ENCODE measurements at places on chromosomes 11 and 22.
A peak's percentile ranks its signal among the peaks of the same experiment; 100 is the strongest.

DNA sequence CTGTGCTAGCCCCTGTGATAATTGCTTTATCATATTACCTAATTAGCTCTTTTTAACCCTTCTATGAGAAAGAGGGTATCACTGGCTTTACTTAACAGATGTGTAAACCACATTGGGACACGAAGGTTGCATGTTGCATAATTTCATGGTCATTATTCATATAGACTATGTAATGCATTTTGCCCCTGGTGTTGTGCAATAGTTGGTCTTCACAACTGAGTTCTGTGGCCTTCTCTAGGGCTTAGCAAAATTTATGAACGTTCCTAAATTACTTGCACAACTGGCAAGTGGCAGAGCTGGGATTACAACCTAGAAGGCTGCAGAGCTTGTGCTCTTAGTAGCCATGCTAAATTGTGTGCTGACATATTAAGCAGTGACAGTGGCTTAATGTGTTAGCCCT is 34.6 kb upstream of the PDGFD start:
- DNase-seq: no peak

GRCh38 chr11:93849751-93850593 is 446 bp downstream of the VSTM5 start:
- peak; percentile 61 for DNase-seq

DNA sequence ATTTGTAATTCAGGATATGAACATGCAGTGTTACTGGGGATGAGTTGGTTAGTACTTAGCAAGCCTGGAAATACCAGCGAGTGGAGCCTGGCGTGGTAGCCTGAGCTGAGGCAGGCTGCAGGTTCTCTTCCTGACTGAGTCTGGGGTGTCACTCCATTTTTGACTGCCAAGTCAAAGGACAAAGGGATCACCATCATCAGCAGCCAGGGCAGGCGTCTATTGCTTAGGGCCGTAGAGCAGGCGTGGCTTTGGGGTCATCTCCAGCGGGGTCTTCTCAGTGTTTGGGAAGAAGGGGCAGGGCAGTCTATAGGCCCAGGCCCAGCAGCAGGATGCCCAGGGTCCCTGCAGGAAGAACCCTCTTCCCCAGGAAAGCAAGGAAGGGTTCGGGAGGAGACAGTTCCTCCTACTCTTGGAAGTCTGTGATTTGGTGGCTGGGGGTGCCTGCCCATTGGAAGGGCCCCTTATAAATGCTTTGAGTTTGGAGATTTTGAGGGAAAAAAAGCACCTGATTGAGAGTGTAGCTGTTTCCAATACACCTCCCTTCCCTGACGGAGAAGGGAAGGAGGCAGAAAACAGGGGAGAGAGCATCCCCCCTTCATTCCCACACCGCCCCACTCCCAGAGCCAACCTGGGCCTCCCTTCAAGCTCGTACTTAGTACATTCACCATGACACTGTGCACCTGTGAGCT is 51.5 kb upstream of the SPATA19 start:
- DNase-seq: no peak

DNA sequence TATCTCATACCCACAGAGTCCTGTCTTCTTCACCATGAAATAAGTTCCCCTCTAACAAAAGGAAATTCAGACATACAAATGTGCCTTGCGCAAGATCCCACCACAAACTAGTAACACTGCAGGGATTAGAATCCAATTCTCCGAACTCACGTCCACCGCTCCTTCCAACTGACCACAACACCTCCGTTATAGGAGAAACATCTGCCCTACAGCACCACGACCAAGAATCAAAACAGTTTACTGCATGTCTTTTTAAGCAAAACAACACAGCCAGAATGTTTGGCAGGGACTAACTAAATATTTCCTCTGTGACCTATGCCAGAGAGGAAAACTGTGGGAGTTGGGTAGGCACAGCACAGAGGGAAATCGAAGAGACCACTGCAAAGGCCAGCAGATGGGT is 72.7 kb upstream of the AKIP1 start:
- no peak for DNase-seq

- peak; percentile 46 for DNase-seq
Observed at GRCh38 chr11:77819921-77820564, 479 bp downstream of the RSF1 start.

GRCh38 chr11:112173152-112173551 is 2.2 kb upstream of the BCO2 start:
- DNase-seq: no peak

DNA sequence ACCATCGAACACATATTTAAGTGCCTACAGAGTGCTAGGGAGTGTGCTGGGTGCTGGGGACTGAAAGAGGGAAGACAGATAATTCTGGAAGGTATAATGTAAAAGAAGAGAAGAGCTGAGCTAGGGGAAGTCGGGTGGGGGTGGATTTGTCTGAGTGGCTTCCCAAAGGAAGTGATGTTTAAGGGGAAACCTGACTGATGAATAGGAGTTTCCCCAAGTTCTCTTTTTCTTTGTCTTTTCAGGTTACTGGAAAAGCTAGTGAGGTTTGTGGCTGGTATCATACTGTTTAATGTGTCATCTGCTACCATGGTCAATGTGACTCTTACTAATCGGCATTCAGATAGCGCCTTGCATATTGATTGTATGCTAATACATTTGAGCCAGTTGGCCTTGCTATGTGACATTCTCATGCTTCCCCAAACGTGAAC is 151.6 kb upstream of the MTMR2 start:
- no peak for DNase-seq

GRCh38 chr11:61775606-61776554 is 16.5 kb downstream of the TMEM258 start:
- no peak for DNase-seq

- no peak for DNase-seq
Observed at GRCh38 chr11:63592975-63593395, 21.2 kb downstream of the PLAAT3 start.

- no peak for DNase-seq
Observed at GRCh38 chr11:34270711-34271110, 87.1 kb downstream of the ABTB2 start.

- no peak for DNase-seq
Observed at GRCh38 chr11:122198291-122198983, 82.4 kb upstream of the BLID start.

DNA sequence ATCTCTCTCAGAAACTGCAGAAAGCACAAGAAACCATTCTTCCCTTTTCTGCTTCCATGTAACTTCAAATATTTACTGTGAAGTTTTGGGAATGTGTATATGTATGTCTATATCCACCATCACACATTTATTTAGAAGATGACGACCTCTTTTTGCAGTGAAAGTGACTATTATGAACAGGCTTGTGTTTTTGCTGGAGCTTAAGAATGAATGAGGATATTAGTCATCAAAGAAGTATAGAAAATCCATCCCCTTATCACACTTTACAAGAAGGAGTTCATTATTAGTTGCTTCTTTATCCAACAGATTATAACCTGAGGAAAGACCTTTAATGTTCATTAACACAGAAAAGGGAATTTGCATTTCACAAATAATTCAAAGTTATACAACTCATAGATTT is 21.1 kb upstream of the SLC5A12 start:
- no peak for DNase-seq

DNA sequence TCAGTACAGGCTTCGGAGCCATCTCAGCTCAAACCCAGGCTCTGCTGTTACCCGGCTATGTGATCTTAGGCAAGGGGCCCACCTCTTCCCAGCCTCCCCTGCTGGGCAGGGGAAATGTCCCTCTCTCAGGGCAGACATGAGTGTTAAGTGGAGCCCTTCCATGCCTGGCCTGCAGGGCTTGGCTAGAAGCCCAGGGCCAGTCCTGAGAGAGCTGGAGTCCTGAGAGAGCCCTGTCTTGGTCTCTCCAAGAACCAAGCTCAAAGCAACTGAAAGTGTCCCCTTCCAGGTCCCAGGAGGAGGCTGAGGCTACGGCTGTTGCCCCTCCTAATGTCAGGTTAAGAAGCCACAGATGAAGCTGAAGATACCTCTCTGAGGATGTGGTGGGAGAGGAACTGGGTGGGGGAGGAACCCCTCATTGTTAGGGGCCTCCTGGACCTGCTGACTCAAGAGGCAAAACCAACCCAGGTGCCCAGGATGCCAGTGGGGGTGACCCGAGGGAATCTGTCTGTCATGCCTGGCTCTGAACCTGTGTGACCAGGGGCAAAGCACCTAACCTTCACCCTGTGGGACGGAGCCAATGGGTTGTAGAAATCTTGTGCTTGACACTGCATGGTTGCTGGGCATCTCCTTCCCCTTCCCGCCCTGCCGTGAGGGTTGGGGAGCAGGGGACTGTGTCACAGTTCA is 4.2 kb downstream of the ZP1 start:
- DNase-seq: peak; percentile 16

DNA sequence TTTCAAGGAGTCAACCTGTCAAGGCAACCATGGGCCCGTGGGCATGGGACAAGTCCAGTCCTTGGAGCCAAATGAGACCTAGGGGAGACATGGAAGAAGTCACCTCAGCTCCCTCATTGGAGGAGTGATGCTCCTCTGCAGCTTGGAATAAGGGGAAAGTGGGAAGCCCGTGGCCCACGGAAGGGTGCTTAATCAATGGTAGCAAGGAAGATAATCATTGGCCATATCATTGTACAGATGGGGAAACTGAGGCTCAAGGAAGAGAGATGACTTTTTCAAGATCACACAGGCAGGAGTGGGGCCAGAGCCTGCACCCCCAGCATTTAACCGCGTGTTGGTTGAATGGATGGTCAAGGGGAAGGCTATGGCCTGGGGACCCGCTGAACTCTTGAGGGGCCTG is 133.0 kb downstream of the OSBP2 start:
- no peak for DNase-seq

DNA sequence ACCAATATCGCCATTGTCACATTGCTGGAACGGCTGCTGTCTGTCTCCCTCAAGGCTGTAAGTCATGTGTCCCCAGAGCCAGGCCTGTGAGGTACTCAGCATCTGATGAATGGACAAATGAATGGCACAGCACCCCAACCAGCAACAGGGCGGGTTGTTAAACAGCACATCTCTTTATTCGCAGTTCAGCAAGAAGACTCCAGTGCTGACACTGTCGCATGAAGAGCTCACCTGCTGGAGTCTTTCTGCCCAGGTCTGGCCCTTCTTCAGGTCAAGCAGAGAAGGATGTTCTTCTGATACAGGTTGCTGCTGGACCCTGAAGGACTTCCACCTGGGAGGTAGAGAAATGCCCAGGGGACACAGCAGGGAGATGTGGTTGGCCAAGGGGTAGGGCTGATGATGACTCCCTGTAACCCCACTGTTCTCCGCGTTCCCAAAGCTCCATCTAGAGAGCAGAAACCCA is 4.8 kb downstream of the SPATA19 start:
- no peak for DNase-seq

GRCh38 chr22:17140022-17140421 is 18.9 kb upstream of the TMEM121B start:
- DNase-seq: no peak

DNA sequence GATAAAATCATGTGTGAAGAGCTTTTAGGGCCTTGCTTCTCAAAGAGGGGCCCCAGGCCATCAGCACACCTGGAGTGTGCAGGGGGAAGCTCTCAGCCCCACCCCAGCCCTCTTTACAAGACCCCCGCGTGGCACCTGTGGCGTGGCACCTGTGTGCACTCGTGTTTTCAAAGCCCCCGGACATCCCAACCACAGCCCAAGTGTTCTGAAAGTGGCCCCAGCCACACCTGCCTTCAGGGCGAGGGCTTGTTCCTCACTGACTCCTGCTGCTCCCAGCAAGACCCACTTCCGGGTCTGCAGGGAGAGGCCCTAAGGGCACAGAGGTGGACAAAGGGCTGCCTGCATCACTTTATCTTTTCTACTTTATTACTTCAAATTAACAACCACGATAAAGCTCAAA is 17.5 kb upstream of the TMEM184B start:
- no peak for DNase-seq

- no peak for DNase-seq
Observed at GRCh38 chr11:69395287-69395686, 86.2 kb upstream of the LINC01488 start.

GRCh38 chr11:77198440-77198849 is 70.4 kb downstream of the MYO7A start:
- DNase-seq: no peak

GRCh38 chr22:48804811-48805301 is 1022.8 kb downstream of the BRD1 start:
- no peak for DNase-seq

DNA sequence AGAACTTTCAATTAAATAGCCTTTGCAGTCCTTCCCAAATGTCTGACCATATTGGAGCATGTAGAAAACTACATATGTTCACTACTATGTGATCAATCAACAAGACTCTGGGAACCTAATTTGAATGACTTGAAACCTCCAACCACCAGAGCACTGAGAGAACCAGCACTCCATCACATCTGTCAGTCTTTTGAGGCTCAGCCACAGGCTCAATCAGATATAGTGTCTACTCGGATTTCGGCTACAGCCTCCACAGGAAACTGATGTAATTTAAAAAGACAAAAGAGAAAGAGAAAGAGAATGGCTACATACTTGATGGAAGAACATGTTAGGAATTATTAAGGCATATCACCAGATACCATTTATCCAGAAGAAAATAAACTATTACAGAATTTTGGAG is 859.0 kb downstream of the FAM181B start:
- no peak for DNase-seq

- no peak for DNase-seq
Observed at GRCh38 chr11:106063009-106063408, 14.1 kb downstream of the KBTBD3 start.

GRCh38 chr22:49774499-49775151 is 53.0 kb downstream of the BRD1 start:
- DNase-seq: no peak

GRCh38 chr11:17159441-17159840 is 48.3 kb downstream of the PIK3C2A start:
- no peak for DNase-seq

- DNase-seq: no peak
Observed at GRCh38 chr22:29266564-29267461, 968 bp downstream of the RHBDD3 start.

DNA sequence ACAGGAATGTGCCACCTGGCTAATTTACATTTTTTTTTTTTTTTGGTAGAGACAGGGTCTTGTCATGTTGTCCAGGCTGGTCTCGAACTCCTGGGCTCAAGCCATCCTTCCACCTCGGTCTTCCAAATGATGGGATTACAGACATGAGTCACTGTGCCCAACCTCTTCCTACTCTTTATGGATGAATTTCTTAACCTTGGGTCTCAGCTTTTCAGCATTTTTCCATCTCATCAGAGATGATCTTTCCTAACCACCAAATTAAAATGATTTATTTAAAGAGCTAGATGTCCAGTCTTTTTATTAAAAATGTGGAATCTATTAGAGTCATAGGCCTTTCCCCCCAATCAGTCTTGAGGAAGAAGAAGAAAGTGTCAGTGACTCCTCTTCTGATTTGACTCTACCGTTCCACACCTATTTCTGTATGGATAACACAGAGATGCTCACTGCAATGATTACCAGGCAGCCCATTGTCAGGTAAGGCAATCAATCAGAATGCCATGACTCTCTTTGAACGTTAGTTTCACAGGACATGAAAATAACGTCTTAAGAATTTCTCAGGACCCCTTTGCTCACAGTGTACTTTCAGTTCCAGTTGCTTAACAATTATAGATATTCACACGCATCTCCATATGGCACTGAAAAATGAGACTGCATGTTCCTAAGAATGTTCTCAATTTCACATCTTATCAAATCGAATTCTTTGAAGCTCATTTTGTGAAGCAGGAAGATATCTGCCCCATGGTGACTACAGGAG is 51.0 kb downstream of the MIAT start:
- DNase-seq: no peak

- no peak for DNase-seq
Observed at GRCh38 chr11:117992136-117992535, 5.9 kb downstream of the IL10RA start.

- no peak for DNase-seq
Observed at GRCh38 chr11:103031834-103032233, 60.1 kb downstream of the DCUN1D5 start.

- DNase-seq: no peak
Observed at GRCh38 chr22:44891791-44892190, 118.0 kb downstream of the PHF21B start.
